ENCODE measurements at places on chromosomes 12 and 14. TPM values are rescaled to one million over a fixed set of nuclear protein-coding genes. Genes with fewer than 3 reads are reported as not detected.

Gene PXN
- 185 TPM for polyA plus RNA-seq

Gene AACS
- 32.6 TPM for polyA plus RNA-seq

Gene COA8
- polyA plus RNA-seq = 46.0 TPM

Gene CLEC2B
- polyA plus RNA-seq = 2.1 TPM

Gene DIO3
- polyA plus RNA-seq = 5.4 TPM

Gene KRT79
- not detected for polyA plus RNA-seq

Gene KLRD1
- 1.6 TPM for polyA plus RNA-seq

Gene STX2
- not detected for polyA plus RNA-seq

Gene NTS
- polyA plus RNA-seq = 1.2 TPM

Gene CD69
- 1.0 TPM for polyA plus RNA-seq

Gene PDE6H
- not detected for polyA plus RNA-seq

Gene SRRM4
- 0.22 TPM for polyA plus RNA-seq

Gene MAPKAPK5
- 39.3 TPM for polyA plus RNA-seq

Gene OR11H6
- polyA plus RNA-seq = not detected

Gene MTERF2
- 28.8 TPM for polyA plus RNA-seq

Gene ERG28
- 9.9 TPM for polyA plus RNA-seq

Gene VAMP1
- 6.9 TPM for polyA plus RNA-seq

Gene DCN
- polyA plus RNA-seq = 2,071 TPM

Gene INHBC
- polyA plus RNA-seq = 0.09 TPM

Gene ETFBKMT
- polyA plus RNA-seq = 3.0 TPM

Gene PPM1H
- polyA plus RNA-seq = 3.5 TPM

Gene PPFIBP1
- 22.2 TPM for polyA plus RNA-seq

Gene TAS2R8
- not detected for polyA plus RNA-seq

Gene AICDA
- polyA plus RNA-seq = not detected

Gene LYSET
- polyA plus RNA-seq = 12.2 TPM

Gene CCDC197
- not detected for polyA plus RNA-seq

Gene DEPDC4
- 2.9 TPM for polyA plus RNA-seq

Gene CABP1
- 1.6 TPM for polyA plus RNA-seq

Gene HVCN1
- polyA plus RNA-seq = 12.3 TPM

Gene SLC6A15
- 1.2 TPM for polyA plus RNA-seq

Gene APOF
- polyA plus RNA-seq = 0.11 TPM

Gene KLRB1
- polyA plus RNA-seq = 0.71 TPM

Gene FOXN4
- 0.31 TPM for polyA plus RNA-seq

Gene ACOT6
- not detected for polyA plus RNA-seq

Gene HOXC4
- 8.0 TPM for polyA plus RNA-seq

Gene CDK2
- 36.5 TPM for polyA plus RNA-seq

Gene KRT83
- not detected for polyA plus RNA-seq

Gene NINJ2
- 5.6 TPM for polyA plus RNA-seq

Gene TAS2R46
- 0.28 TPM for polyA plus RNA-seq

Gene TMEM233
- polyA plus RNA-seq = not detected

Gene ART4
- not detected for polyA plus RNA-seq

Gene C12orf50
- 0.18 TPM for polyA plus RNA-seq

Gene SLC17A8
- polyA plus RNA-seq = not detected

Gene FGD4
- polyA plus RNA-seq = 27.0 TPM

Gene SPRYD4
- polyA plus RNA-seq = not detected

Gene PTPRB
- 16.9 TPM for polyA plus RNA-seq

Gene FSCB
- polyA plus RNA-seq = not detected

Gene GPRC5A
- polyA plus RNA-seq = 2.4 TPM

Gene NOC4L
- not detected for polyA plus RNA-seq

Gene TTC7B
- 47.0 TPM for polyA plus RNA-seq

Gene MORN3
- polyA plus RNA-seq = 0.24 TPM

Gene PPP1R1A
- 43.1 TPM for polyA plus RNA-seq

Gene MRPL51
- 132 TPM for polyA plus RNA-seq

Gene KTN1
- 176 TPM for polyA plus RNA-seq

Gene STAT6
- polyA plus RNA-seq = 28.1 TPM

Gene MGP
- 441 TPM for polyA plus RNA-seq

Gene APPL2
- polyA plus RNA-seq = 36.8 TPM

Gene GPR84
- 0.14 TPM for polyA plus RNA-seq

Gene AMHR2
- not detected for polyA plus RNA-seq

Data from muscle of arm (tissue), 14 donors.